ENCODE measurements at places on chromosomes 7 and 10.

- no peak for DNase-seq
Observed at GRCh38 chr7:13702251-13702650, 287.2 kb downstream of the ETV1 start.

- DNase-seq: no peak
Observed at GRCh38 chr10:110163192-110163773, 44.1 kb upstream of the MXI1 start.

- no peak for DNase-seq
Observed at GRCh38 chr7:134016223-134016941, 110.8 kb upstream of the LRGUK start.

GRCh38 chr7:106979551-106980357 is 64.8 kb upstream of the PRKAR2B start:
- DNase-seq: no peak

DNA sequence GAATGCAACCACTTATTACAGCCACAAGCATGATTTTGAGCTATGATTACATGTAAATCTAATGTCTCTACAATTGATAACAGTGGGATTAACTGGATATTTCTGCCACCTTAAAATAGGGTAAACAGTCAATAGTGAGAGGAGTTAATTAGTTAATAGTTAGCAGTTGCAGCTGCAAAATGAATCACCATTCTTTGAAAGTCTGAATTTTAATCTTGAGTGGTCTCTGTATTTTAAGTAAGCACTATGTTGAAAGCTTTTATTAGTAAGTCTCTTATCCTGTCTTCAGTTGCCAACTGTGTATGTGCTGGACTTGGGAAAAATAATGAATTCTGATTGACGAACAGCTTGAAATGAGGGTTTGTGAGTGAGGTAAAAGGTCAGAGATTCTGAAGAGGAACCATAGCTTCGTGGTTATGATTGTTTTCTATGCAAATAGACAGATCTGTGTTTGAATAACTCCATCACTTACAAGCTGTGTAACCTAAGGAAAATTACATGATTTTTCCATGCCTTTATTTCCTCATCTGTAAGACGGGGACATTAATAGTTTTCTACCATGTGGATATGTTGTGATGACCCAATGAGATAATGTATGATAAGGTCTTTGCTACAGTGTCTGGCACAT is 75.2 kb downstream of the RNLS start:
- DNase-seq: no peak

GRCh38 chr7:88589927-88590326 is 169.6 kb upstream of the ZNF804B start:
- DNase-seq: no peak

GRCh38 chr7:24024276-24025068 is 259.5 kb upstream of the NPY start:
- no peak for DNase-seq

- no peak for DNase-seq
Observed at GRCh38 chr7:40757109-40757508, 622.3 kb downstream of the SUGCT start.

- no peak for DNase-seq
Observed at GRCh38 chr7:158138329-158138597, 449.4 kb downstream of the PTPRN2 start.

GRCh38 chr7:47285860-47286491 is 295.9 kb downstream of the TNS3 start:
- DNase-seq: no peak

- no peak for DNase-seq
Observed at GRCh38 chr7:98077762-98078161, 28.9 kb upstream of the LMTK2 start.

DNA sequence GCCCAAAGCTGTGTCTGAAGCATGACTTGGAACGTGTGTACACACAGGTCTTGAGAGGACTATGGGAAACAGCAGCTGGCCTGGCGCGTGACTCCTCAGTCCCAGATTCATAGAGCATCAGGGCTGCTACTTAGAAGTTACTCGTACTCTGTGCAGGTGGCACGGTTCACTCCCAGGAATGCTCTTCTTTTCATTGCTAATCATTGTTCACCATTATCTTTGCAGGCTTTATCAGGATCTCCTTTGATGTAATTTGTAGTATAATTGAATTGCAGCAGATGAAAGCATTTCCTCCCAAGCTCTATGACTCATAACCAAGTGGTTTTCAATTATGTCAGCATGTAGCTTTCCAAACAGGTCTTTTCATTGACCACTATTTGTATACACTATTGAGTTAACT is 938.9 kb downstream of the NRG3 start:
- no peak for DNase-seq

DNA sequence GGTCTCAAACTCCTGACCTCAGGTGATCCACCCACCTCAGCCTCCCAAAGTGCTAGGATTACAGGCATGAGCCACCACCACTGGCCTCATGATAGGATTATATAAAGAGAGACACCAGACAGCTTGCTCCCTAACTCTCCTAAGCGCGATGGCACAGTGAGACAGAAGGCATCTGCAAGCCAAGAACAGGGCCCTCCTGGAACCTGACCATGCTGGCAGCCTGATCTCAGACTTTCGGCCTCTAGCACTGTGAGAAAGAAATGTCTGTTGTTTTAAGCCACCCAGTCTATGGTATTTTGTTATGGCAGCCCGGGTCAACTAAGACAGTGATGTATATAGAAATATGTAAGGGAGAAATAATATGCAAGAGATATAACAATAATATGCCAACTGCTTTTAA is 51.2 kb downstream of the SRPK2 start:
- no peak for DNase-seq

GRCh38 chr7:140771826-140772225 is 75.3 kb downstream of the NDUFB2 start:
- DNase-seq: no peak

GRCh38 chr10:122120008-122120744 is 131.2 kb downstream of the TACC2 start:
- DNase-seq: no peak

- no peak for DNase-seq
Observed at GRCh38 chr10:76191336-76191735, 759.9 kb downstream of the LRMDA start.

DNA sequence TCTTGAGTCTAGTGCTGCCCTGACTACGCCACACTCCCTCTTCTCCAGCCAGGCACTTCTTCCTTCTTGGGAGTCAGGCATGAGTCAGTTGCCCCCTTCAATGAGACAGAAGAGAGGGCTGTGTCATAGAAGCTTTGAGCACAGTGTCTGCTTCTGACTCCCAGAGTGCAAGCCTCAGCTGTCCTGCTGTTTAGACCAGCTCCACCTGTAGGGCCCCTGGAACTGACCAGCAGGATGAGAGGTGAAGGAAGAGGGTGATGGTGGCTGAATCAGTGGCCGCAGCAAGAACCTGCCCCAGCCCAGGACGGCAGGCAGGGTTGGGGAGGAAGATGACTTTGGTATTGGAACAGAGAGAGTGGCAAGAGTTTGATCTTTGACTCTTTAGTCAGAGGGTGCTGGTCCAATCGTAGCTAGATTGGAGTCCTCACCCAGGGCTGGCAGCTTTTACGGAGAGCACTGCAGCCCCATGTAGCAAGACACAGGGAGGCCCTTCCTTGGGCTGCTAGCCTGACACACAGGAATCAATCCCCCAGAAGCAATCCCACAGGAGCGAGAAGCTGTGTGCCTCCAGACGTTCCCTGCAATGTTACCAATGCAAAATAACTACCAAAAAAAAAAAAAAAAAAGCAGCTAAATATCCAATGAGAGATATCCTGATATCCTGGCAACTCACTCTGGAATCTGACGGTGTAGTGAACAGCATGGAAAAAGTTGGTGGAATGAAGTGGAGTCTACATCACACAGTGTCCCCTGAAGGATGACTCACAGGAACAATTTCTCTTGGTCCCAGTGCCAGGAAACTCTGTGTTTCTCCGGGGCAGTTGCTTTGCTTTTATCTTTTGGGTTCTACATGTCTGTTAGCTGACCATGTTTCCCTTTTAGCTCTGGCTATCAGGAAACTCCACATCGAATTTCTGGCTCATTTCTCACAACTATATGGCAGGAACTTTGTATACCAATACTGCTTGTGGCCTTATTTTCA is 6.9 kb downstream of the C10orf62 start:
- DNase-seq: no peak

- no peak for DNase-seq
Observed at GRCh38 chr10:78687626-78688025, 381.1 kb upstream of the ZMIZ1 start.

- no peak for DNase-seq
Observed at GRCh38 chr7:18941207-18941606, 176.2 kb downstream of the TWIST1 start.

GRCh38 chr10:32445036-32445435 is 904 bp upstream of the CCDC7 start:
- no peak for DNase-seq

- DNase-seq: no peak
Observed at GRCh38 chr7:4215176-4215720, 466.8 kb upstream of the FOXK1 start.

DNA sequence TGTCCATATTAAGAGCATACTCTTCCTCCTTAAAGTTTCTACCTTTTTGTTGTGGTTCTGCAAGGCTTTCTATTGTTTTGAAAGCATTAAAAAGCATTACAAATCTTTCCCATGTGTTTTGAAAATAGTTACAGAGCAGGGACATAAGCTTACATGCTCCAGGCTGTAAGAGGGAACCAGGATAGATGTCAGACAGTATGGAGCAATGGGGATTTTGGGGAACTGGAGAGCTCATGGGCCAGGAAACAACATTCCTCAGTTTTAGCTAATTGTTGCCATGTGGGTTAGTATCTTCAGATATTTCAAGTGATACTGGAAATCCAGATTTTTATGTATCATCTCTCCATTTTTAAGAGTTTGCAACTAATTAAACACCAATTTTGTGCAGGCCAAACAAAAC is 3.5 kb downstream of the MDFIC start:
- no peak for DNase-seq

DNA sequence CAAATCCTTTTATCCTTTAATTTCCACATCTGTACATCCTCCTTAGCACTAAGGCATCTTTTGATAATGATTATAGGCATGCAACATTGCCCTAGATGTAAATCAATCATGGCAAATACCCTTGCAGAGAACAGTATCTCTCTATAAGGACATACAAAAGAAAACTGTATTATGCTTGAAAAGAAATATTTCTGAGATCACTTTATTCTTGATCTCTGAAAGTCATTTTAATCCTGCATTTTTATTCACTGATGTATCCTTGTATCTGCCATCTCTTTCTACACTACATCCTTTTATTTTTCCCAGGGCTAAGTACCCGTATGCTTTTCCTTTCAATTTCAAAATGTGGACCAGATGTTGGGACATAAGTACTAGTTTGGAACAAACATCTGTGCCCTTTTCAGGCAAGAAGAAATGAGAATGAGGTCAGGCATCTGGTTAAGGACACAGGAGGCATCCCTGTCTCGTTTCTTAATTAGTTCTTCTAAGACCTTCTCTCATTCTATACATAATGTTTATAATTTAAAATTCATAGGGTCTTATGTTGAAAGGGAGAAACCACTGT is 338.6 kb downstream of the CNTNAP2 start:
- DNase-seq: no peak

- no peak for DNase-seq
Observed at GRCh38 chr10:118694848-118695247, 59.9 kb downstream of the CACUL1 start.

GRCh38 chr10:113446739-113447138 is 106.1 kb upstream of the HABP2 start:
- DNase-seq: no peak

- no peak for DNase-seq
Observed at GRCh38 chr7:118870187-118870586, 645.7 kb downstream of the ANKRD7 start.

- no peak for DNase-seq
Observed at GRCh38 chr10:11150231-11150731, 132.6 kb downstream of the CELF2 start.

- no peak for DNase-seq
Observed at GRCh38 chr7:152894295-152895170, 135.0 kb downstream of the ACTR3B start.

- DNase-seq: no peak
Observed at GRCh38 chr7:83072576-83073517, 89.8 kb downstream of the PCLO start.

GRCh38 chr10:74963549-74963948 is 137.1 kb downstream of the KAT6B start:
- DNase-seq: no peak

DNA sequence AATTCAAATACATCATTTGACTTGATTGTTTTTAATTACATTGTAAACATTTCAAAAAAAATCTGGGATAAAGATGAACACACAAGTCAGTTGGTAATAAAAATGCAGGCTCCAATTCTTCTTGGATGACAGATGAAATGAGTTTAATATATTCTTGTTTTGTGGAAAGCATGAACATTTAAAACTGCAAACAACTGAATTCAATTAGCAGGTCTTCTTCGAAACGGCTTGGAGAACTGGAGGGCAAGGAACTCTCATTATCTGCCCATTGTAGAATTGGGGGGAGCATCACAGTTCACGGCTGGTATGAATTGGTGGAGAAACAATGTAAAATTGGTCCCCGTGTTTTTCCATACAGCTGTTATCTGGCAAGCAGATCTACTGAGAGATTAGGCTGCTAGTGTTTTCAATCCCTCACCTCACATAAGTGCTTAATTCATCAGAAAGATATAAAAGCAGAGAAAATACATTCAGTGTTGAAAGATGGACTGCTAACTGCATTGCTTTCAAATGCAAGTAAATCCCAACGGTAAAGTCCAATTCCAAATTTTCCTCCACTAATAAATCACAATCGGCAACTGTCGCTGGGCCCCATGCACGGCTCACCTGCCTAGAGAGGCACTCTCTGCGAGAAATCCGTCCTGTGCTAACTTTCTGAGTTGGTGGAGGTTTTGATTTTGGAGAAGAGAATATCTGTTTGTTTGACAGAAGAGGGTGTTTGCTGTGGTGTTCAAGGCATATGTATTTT is 199.5 kb downstream of the ZNF438 start:
- DNase-seq: no peak

- no peak for DNase-seq
Observed at GRCh38 chr10:24953675-24954074, 1.3 kb upstream of the PRTFDC1 start.

DNA sequence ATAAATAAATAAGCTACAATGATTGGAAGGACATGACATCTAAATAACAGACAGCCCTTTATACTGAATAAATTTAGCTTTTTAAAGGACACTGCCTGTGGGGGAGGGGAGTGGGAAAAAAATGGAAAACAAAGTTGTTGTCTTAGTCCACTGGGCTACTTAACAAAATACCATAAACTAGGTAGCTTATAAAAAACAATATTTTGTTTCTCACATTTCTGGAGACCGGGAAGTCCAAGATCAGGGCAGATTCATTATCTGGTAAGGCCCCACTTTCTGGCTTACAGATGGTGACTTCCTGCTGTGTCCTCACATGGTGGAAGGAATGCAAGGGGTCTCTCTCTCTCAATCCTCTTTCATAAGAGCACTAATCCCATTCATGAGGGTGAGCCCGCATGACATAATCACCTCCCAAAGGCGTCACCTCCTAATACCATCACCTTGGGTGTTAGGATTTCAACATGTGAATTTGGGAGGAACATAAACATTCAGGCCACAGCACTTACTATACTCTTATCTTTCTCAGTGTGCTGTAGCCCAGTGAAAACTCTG is 43.0 kb downstream of the DNAJC12 start:
- no peak for DNase-seq

DNA sequence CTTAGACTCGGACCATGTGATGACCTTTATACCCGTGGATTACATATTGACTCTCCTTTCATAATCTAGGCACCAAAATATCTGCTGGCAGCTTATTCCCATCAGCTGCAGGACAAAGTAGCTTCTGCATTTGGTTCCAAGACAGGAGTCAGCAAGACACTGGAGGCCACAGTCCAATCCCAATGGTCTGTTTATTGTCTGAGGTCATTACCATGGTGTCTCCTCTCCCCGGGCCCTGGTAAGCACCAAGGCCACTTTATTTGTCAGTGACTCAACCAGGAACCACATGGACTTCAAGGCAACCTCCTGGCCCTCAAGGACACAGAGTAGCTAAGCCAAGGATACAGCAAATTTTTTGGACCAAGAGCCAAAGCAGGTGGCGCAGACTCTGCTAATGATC is 36.1 kb downstream of the KCNMA1 start:
- DNase-seq: no peak

Measured in T-helper 17 cell (primary cell).